Pulmonary artery endothelial cell (primary cell): ENCODE measurements at places on chromosomes 6 and 20.

GRCh38 chr6:1631251-1631650 lies 21.5 kb downstream of the FOXC1 start:
- DNase-seq = no peak

- DNase-seq = no peak
Measured at GRCh38 chr6:43171707-43172103, 636 bp downstream of the SRF start.

DNA sequence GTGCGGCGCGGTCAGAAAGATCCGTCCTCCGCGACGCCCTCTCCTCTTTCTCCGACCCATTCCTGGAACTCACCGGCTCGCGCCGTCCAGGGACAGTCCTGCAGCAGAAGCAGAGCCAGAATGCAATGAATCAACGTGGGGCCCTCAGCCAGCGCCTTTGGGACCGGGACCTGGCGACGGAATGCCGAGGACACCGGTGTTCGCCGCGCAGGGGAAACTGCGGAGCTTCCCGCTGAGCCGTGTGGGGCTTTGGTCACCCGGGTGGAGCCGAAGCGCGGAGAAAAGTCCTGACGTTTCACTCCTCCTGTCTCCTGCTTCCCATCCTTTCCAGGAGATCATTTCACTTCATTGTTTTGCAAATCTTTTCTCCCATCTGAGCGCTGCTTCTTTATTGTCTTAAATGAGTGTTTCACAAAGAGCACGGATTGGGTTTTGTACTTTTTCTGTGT lies 26.5 kb downstream of the ULBP1 start:
- DNase-seq = no peak

DNA sequence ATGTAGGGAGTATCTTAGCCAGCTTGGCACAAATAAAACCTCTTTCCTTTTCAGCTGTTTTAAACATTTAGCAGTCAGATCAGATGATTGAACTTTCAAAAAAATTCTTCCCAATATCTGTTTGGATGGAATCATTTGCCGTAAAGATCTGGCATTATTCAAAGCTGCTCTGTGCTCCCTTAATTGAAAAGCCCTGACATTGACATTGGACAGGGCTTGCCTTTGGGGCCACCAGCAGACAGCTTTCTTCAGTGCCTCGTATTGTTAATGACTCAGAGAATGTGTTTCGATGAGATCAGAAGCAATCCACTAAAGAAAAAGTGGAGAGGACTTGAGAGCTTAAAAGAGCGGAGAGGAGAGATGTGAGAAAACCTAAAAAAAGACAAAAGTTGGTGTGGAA lies 343.5 kb downstream of the NRN1 start:
- DNase-seq = no peak

GRCh38 chr6:162229093-162229492 lies 498.5 kb downstream of the PRKN start:
- DNase-seq = no peak

DNA sequence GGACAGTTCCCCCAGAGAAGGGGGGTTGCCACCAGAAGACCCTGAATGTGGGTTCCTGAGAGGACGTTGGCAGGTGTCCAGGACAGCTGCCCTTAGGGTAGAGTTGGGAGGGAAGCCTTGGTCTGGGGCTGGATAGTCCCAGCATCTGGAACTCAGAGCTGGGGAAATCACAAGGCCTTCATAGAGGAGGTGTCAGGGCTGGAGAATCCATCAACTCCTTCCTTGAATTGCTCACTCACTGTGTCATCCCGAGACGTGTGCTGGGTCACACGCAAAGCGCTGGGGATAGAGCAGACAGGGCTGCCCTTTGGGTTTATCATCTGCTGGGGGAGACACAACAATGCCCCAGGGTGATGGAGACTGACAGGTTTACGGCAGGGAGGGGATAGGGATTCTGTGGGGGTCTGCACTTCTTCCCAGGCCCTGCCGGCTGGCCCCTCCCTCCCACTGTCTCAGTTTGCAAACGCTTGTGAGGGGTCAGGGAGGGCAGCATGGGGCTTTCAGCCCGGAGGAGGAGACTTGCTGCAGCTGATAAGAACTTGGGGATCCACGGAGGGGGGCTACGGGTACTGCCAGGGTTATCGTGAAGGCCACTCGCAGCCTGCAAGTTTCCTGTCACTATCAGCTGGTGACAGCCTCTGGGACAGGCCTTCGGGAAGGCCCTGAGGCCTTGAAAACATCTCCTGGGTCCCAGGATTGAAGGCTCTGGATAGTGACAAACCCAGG lies 18.6 kb downstream of the RBM38 start:
- no peak for DNase-seq

GRCh38 chr20:58612121-58612691 lies 38.9 kb upstream of the STX16 start:
- DNase-seq = peak; percentile 61

DNA sequence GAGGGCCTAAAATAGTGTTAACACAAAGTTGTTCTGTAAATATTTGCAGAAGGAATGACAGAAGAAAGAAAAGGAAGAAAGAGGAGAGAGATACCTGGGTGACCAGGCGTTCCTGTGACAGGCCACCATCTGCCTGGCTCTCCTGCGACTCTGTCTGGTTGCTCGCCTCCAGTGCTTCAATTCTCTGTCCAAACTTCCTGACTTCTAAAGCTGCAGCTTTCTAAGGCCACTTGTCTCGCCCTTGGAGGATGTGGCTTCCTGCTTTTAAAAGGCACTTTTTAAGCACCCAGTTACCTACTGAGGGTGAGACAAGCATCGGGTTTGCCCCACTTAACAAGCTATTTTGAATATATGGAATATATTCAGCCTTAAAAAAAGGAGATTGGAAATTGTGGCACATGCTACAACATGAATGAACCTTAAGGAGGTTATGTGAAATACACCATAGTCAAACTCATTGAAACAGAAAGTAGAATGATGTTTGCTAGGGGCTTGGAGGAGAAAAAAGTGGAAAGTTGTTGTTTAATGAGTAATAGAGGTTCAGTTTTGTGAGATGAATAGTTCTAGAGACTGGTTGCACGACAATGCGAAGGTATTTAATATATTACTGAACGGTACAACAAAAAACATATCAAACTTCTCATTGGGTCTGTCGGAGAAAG lies 32.8 kb downstream of the VIP start:
- DNase-seq = no peak

- DNase-seq = no peak
Measured at GRCh38 chr20:46990596-46991104, 96.0 kb downstream of the EYA2 start.

GRCh38 chr20:14777591-14777990 lies 440.2 kb upstream of the FLRT3 start:
- DNase-seq = no peak

GRCh38 chr6:70424291-70424690 lies 11.0 kb downstream of the FAM135A start:
- DNase-seq = no peak

DNA sequence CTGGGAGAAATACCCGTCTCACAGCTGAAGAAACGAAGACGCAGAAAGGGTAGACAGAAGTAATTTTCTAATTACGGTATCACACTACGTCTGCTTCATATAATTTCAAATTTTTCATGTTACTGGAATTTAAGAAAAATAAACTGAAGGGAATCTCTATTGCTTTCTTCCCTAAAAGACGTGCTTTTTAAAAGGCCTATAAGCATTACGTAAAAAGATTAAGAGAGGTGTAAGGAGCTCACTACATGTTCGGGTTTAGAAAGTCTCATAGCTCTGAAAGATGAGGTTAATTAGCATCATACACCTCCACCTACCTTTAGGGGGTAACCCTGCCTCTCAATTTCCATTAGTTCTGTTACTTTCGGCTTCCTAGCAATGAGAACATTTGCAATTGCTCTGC lies 787 bp upstream of the PLAGL1 start:
- DNase-seq = no peak
